ENCODE measurements at places on chromosomes 11 and 22.

DNA sequence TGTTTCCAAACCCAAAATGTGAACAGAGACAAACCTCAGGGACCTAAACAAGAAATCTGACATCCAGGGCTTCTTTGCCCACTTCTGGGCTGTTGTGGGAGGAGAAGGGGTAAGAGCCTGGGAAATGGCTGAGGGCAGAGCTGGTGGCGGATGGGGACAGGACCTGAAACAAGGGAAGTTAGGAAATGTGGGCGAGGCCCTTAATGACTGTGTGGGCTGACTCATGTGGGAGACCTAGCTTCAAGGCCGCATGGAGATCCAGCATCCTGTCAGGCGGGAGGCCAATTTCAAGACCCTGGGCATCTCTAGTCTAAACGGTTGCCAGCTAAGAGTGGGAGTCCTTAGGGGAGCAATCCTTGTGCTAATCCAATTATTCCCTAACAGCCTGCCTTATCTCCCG lies 2.1 kb upstream of the OAF start:
- DNase-seq, result no peak

GRCh38 chr11:910044-910588 lies 494 bp downstream of the CHID1 start:
- no peak for DNase-seq

- DNase-seq, result no peak
Measured at GRCh38 chr22:42692239-42693054, 28.2 kb downstream of the A4GALT start.

DNA sequence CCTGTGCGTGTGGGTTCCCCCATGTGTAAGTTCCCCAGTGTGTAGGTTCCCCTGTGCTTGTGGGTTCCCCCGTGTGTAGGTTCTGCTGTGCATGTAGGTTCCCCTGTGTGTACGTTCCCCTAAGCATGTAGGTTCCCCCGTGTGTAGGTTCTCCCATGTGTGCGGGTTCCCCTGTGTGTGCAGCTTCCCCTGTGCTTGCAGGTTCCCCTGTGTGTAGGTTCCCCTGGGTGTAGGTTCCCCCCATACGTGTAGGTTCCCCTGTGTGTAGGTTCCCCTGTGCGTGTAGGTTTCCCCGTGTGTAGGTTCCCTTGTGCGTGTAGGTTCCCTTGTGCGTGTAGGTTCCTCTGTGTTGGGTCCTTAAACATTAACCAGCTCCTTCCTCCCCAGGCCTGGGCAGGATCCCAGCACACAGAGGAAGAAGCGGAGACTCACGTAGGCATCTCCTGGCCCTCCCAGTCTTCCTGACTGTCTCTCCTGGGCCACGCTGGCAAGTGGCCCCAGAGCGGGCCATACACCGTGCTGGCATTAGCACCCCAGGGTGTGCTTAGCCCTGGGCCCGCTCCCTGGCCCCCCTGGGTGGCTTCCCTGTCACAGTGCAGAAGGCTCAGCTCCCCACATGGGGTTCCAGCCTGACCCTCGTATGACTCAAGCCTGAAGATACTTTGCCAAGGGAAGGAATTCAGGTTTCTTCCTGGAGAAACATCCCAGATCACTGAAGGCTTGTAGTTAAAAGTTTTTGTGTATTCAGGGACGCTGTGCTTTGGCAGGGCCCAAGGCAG lies 2.8 kb upstream of the GRAMD4 start:
- no peak for DNase-seq

GRCh38 chr11:38751421-38751820 lies 2153.4 kb upstream of the RAG2 start:
- no peak for DNase-seq

Data from NCI-H1092 treated with DMSO at 0.1 percent for 48 hours (cell line).